ENCODE measurements at places on chromosomes 12 and 14.

DNA sequence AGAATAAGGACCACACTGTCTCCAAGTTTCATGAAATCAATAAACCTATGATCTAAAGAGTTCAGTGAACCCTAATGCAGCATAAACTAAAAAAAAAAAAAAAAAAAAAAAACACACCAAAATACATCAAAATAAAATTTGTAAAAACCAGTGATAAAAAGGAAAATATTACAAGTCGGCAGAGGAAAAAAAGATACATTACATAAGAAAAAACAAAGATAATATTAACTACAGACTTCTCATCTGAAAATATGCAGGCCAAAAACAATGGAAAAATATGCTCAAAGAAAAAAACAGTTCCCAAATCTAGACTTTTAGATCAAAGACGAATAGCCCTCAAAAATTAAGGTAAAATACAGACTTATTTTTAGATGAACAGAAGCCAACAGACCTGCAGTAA lies 27.6 kb downstream of the MED13L start:
- no peak for DNase-seq

- DNase-seq, result no peak
Measured at GRCh38 chr14:34219661-34220377, 242.2 kb downstream of the SPTSSA start.

DNA sequence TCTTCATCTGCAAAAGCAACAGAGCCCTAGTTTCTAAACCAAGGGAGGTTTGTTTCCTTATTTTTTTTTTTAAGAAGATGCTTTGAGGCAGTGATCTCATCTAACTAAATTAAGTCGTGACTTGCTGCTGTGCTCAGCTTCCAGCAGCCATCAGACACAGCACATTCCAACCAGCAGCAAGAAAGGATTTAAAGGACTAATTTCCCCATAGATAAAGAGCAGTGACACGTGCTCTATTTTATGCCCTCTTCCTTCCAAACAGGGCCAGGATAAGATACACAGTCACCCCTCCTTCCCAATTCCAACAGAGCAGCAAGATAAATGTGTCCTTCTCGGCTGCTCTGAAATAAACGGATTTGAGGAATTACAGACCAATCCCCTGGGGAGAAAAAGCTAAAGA lies 81.7 kb downstream of the PRKAB1 start:
- no peak for DNase-seq

DNA sequence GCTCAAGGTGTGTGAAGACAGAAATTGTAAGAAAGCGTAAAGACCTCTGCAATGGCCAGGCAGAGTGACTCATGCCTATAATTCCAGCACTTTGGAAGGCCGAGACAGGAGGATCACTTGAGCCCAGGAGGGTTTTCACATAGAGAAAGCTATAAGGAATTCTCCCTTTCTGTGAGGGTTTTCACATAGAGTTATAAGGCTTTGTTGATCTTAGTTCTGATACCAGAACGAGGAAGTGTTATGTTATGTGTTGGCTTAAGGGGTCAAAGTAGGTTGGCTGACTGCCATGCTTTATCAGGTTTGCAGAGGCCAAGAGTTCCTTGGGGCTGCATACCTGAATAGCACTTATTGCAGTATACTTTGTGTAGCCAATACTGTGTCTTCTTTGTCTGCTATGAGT lies 139.1 kb downstream of the ERC1 start:
- no peak for DNase-seq

DNA sequence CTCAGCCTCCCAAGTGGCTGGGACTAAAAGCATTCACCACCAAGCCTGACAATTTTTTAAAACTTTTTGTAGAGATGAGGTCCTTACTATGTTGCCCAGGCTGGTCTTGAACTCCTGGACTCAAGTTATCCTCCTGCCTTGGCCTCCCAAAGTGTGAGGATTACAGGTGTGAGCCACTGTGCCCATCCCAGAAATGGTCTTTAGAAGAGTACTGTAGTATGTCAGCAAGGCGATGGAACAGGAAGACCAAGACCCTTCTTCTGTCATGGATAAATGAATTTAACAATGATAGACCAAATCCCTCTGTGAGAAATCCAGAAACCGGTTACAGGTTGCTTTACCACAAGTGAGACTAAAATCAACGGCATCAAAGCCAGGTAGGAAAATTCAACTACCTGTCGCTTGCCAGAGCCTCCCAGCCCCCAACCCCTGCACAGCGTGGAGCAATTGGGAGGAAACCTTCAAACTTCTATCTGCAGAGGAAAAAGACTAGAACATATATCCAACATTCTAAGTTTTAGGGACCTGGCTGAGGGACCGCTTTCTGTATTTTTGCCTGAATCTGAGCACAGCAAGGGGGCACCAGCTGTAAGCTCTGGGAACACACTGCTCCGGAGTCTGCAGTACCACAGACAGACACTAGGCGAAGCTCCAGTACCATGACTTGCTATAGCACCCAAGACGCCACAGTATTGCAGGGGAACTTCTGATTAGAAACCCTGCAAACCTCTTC lies 51.3 kb downstream of the CPSF6 start:
- DNase-seq, result peak; percentile 14

DNA sequence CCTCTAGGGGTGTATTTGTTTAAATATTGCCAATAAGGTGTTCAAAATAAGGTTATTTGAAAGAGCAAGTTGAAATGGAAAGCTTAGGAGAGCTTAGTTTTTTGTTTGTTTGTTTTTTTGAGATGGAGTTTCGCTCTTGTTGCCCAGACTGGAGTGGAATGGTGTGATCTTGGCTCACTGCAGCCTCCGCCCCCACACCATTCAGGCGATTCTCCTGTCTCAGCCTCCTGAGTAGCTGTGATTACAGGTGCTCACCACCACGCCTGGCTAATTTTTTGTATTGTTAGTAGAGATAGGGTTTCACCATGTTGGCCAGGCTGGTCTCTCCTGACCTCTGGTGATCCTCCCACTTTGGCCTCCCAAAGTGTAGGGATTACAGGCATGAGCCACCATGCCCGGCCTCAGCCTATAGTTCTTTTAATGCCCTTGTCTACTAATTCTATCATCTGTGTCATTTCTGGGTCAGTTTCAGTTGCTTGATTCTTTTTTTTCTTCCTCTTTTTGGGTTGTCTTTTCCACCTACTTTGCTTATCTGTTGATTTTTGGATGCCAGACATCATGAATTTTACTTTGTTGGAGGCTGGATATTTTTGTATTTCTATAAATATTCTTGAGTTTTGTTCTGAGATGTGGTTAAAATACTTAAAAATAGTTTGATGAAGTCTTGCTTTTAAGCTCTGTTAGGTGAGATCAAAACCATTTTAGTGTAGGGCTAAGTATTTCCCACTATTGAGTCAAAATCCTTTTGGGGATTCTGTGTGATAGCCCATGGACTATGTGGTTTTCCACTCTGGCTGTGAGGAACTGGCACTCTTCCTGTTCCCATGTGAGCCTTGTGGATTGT lies 18.7 kb downstream of the RCOR1 start:
- no peak for DNase-seq

DNA sequence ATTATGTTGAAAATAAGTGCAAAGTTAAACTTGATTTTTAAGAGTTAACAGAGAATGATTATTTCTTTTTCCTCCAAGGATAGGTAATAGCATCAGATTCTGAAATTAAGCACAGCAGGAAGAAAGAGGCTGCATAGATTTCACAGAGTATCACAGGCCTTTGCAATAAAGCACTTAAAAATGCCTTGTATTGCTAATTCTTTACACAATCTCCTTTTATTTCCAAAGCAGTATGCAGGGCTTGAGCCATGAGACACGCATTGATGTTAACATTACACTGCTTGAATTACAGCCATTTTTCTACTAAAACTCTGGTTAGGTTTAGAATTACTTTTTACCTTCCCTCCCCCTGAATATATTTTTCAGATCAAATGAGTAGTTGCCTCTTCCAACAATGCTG lies 398.3 kb downstream of the BCAT1 start:
- DNase-seq, result no peak

- DNase-seq, result no peak
Measured at GRCh38 chr12:120056739-120057138, 59.8 kb downstream of the RAB35 start.

GRCh38 chr14:73252491-73253322 lies 15.4 kb downstream of the PAPLN start:
- no peak for DNase-seq

DNA sequence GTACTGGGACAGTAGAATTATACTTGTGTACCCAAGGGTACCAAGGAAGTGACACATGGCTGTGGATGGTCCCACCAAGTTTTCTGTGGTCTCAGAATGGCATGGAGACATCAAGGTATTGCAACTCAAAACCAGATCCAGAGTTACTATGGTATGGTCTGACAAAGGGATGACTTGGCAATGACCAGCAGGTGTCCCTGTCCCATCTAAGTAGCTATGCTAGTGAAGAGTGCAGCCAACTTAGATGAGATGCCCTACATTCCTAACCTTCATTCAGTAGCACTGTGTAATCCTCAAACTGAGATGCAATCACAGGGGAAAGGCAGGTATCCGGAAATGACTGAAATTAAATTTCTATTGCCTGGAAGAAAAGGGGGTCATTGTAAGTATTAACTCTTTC lies 188.7 kb upstream of the TMEM260 start:
- DNase-seq, result no peak

GRCh38 chr12:123854918-123855317 lies 92.8 kb downstream of the DNAH10 start:
- DNase-seq, result no peak

- DNase-seq, result no peak
Measured at GRCh38 chr14:82403987-82404386, 870.3 kb upstream of the SEL1L start.

- DNase-seq, result no peak
Measured at GRCh38 chr14:97942921-97943320, 1145.7 kb downstream of the VRK1 start.

- DNase-seq, result no peak
Measured at GRCh38 chr12:61161961-61162360, 1098.2 kb upstream of the USP15 start.

DNA sequence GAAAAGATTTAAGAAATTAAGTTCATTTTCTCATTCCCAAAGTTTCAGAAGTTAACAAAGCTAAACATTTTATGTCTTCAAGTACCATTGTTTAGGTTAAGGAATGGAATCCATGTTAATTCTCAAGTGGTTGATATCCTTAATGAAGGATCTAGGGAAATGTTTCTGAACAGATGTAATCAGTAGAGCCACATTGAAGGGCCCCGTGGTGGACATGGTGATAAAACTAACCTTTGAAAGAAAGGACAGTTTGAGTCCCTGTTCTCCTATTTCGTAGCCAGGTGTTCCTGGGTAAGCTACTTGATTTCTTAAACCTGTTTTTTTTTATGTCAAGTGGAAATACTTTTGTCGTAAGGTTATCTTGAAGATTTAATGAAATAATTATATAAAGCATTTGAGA lies 4.6 kb downstream of the PPM1A start:
- DNase-seq, result no peak
